Stimulated activated CD8-positive, alpha-beta memory T cell treated with anti-CD3 and anti-CD28 coated beads, Interleukin-2, amount 100 ng/mL, for 48 hours (primary cell): ENCODE measurements at places on chromosomes 2 and 18.
A peak's percentile ranks its signal among the peaks of the same experiment; 100 is the strongest.

GRCh38 chr18:55300421-55300935 is 287.5 kb downstream of the TCF4 start:
- no peak for DNase-seq

DNA sequence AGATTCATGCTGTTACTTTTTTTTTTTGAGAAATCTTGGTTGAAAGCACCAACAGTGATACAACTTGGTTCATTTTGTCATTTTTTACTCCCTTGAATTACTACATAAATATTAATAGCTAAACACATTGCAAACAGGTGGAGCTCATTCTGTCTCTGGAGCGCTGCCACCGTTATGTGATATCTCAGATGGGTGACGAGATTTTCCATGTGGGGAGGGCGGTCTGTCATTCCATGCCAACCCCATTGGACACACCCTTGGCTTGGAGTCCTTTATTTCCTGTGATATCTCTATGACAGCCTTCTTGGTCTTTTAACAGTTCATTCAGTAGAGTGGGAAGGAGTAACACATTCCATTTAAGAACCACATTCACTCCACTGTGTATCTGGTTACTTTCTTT is 794.8 kb downstream of the SATB2 start:
- DNase-seq = no peak

DNA sequence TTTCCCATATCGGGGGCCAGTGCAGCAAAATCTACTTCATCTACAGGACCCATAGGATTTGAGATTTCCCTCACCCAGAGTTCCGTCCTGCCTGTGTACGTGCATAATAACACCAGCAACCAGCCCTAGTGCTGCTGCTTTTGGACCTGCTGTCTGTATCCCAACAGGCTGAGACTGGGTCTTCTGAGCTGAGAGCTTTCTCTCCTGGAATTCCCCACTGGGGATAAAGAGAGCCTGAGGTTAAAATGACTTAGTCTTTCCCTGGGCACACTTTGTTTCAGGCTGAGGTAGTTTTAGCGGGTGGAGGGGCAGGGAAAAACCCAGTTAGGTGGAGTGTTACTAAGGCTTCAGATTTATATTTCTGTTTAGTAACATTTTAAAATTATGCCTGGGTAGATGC is 62.5 kb downstream of the SERTAD2 start:
- DNase-seq = no peak

DNA sequence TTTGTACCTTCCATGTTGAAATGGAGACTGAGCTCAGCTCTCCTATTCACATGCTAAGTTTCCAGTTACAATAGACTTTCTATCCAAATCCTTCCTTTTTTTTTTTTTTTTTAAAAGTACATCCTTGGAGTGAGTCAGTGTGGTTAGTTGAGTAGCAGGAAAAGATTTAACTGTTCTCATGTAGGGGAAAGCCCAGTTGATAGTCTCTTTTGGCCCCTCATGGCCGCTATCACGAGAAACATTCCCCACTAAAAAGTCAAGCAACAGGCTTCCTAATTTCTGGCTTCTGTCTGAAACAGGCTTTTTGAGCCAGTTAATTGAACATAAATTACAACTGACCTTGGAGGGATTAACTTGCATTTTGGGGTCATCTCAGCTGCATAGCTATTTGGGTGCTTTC is 161.3 kb downstream of the MEIS1 start:
- DNase-seq = no peak

DNA sequence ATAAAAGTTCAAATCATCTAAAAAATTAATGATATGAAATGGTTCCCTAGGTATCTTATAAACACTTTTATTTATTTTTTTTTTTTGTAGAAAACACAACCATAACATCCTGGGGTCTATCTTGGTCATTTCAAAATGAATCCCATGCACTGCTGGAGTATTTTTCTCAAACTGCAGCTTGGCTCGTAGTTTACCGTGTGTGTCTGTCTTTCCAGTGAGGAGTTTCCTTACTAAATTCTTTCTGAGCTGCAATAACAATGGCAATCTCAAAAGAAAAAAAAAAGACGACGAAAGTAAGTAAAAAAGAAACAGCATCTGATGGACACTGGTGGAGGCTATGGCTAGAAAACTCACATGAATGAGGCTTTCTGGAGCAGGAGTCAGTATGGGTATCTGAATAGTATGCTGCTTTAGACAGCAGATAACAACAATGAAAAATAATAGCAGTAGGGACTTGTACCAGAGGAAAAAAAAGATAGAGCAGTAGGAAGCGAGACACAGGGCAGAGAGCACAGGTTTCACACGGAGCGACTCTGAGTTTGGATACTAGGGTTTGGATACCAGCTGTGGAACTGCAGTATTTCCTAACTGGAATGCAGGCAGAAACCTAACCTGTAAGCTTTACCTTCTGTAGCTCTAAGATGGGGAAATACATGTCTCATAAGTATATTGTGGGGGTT is 43.5 kb downstream of the CALCRL start:
- no peak for DNase-seq

DNA sequence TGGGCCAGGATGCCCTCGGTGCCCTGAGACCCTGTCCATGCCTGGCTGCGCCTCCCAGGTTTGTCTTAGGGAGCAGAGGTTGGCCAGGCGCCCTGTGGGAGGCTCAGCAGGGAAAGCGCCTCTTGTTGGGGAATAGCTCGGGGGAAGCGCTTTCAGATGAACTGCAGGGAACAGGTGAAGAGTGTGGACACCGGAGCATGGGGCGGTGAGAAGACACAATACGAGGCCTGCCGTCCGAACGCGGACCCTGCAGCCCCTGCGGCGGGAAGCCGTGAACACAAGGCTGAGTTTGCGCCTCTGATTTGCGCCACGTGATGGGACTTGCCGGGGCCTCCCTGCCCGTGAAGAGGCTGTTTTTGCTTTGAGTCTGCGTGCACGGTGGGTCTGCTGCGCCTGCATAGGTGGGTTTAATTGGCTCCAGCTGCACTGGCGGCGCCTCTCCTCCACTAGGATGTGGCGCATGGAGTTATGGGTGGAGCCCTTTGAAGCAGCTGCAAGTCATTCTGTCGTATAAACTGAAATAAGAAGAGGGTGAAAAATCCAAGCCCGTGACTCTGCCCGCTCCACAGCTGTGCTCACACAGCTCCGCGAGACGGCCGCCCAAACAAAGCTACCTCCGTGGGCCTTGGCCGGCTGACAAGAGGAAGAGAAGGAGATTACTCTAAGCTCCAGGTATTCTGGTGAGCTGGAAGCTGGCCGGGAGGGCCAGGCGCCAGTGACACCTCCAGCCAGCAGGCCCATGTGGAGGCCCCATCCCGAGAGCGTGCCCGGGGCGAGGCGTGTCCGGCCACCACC is 103.5 kb upstream of the CTDP1 start:
- DNase-seq = no peak

GRCh38 chr18:35010156-35010555 is 31.1 kb upstream of the MAPRE2 start:
- DNase-seq = no peak

- no peak for DNase-seq
Measured at GRCh38 chr2:24247592-24247991, 72.7 kb downstream of the FAM228A start.

GRCh38 chr18:74360852-74361655 is 45.4 kb downstream of the C18orf63 start:
- DNase-seq = no peak

DNA sequence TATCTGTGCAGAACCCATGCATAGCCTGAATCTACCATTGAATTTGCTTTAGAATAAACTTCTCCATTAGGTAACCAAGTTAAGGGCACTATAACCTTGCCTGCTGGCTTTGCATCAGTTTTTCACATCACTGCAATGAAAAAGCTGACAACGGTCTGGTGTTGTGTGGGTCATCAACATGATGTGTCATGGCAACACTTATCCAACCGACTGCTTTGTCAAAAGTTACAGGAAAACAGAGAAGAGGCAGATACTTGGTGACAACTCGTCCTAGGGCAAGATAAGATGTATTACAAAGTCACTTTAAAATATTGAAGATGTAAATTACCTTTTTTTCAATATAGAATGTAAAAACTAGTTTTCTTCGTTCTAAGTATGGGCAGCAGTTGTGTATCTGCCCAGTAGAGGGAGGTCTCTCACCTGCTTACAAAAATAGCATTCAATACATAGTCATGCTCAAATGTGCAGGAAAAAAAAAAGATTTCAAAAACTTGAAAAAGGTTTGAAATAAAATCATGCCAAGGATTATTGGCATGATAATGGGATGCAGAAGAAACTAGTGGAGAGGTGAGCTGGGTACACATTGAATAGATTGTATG is 96.3 kb downstream of the EVA1A start:
- no peak for DNase-seq

GRCh38 chr2:1767939-1768691 is 23.8 kb upstream of the PXDN start:
- no peak for DNase-seq

GRCh38 chr2:158393886-158394285 is 62.7 kb downstream of the CCDC148 start:
- DNase-seq = no peak

GRCh38 chr2:17851731-17852585 is 26.5 kb upstream of the KCNS3 start:
- DNase-seq = peak; percentile 8

DNA sequence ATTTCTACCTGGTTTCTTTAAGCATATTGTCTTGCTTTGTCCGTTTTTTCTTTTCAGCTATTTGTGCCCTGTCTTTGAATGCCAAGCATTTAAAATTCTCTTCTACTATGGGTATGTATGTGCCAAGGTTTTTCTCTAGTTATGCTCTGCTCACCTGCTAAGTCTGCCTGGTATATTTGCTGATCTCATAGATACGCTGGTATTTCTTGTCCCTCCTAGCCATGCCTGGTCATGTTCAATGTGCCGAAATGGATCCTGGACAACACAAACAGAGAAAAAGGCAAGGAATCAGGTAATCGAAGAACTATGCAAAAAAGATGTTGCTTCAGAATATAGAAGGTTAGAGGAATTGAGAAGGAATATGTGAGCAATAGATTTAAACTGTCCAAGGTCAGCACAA is 14.9 kb upstream of the KDM3A start:
- no peak for DNase-seq

DNA sequence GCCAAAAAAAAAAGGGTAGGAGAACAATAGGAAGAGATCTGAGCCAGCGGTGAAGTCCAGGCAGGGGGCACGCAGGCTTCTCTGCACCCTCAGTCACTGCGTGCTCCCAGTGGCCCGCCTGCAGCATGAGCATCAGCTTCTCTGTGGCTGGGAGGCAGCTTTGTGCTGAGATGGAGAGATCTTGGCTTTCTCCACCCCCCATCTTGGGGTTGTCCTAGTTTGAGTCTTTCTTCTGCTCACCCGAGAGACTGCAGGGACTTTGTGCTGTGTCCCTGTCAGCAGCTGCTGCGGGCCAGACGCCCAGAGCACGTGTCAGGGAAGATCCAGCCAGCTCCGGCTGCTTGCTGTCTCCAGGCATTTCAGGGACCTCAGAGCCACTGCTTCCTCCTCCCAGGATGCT is 20.3 kb downstream of the TRAPPC12 start:
- no peak for DNase-seq

GRCh38 chr18:8548186-8548585 is 61.1 kb upstream of the RAB12 start:
- no peak for DNase-seq

GRCh38 chr2:10033251-10034006 is 9.9 kb upstream of the KLF11 start:
- no peak for DNase-seq

GRCh38 chr18:35571138-35571537 is 10.4 kb upstream of the GALNT1 start:
- no peak for DNase-seq
